ENCODE measurements at places on chromosomes 16 and 17.

DNA sequence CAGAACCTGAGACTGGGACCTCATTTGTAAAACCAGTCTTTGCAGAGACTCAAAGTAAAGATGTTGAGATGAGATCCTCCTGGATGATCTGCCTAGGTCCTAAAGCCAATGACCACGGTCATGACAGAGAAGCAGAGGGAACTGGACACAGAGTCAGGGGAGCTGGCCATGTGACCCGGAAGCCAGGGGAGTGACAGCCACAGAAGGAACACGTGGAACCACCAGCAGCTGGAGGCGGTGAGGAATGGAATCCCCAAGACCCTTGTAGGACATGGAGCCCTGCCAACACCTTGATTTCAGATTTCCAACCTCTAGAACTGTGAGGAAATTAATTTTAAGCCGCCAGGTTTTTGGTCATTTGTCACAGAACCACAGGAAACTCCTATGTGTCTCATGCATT, 37.0 kb downstream of the USP22 start:
- DNase-seq = no peak

GRCh38 chr17:41196068-41196467, 6.4 kb downstream of the KRTAP9-1 start:
- no peak for DNase-seq

DNA sequence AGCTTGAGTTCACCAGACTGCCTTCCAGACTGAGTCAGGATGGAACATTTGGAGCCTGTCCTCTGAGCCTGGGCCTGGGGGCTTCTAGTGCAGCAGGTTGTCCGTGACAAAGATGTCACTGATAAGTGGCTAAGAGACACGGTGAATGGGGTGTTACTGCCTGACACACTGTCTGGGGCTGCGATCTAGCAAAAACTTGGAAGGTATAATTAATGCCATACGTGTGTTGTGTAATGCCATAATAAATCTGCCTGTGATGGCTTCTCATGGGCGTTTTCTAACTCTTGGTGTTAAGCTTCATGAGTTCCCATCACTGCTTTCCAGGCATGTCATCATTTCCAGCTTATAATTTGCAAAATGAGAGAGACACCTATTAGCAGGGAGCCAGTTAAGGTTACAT, 215.4 kb downstream of the UTP18 start:
- no peak for DNase-seq

DNA sequence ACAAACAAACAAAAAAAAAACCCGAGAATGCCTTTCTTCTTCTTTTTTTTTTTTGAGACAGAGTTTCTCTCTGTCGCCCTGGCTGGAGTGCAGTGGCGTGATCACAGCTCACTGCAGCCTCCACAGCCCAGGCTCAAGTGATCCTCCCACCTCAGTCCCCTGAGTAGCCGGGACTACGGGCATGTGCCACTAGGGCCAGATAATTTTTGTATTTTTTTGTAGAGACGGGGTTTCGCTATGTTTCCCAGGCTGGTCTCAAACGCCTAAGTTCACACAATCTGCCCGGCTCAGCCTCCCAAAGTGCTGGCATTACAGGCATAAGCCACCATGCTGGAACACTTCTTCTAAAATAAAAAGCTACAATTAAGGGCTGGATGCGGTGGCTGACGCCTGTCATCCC, 17.0 kb upstream of the WDR45B start:
- no peak for DNase-seq

DNA sequence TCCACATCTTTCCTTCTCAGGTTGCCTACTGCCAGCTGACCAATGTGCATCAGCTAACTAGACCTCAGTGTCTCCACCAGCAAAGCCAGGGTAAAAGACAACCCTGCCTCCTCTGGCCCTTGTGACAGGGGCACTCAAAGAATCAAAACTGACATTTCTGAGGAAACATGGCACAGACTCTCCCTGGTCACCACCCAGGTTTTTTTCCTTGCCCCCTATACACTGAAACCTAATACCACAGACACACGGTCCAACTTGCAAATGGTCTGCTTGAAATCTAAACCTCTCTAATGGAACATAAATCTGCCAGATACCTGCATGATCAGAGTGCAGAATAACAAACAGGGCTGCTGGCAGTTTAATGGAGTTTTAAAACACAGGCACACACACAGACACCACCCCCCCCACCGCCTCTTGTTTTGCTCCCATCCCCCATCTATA, 19.5 kb upstream of the CORO6 start:
- DNase-seq = no peak

- DNase-seq = no peak
These were observed 39.4 kb downstream of the HS3ST3A1 start for GRCh38 chr17:13562271-13562800.

GRCh38 chr17:64940055-64940454, 20.8 kb upstream of the LRRC37A3 start:
- DNase-seq = no peak

DNA sequence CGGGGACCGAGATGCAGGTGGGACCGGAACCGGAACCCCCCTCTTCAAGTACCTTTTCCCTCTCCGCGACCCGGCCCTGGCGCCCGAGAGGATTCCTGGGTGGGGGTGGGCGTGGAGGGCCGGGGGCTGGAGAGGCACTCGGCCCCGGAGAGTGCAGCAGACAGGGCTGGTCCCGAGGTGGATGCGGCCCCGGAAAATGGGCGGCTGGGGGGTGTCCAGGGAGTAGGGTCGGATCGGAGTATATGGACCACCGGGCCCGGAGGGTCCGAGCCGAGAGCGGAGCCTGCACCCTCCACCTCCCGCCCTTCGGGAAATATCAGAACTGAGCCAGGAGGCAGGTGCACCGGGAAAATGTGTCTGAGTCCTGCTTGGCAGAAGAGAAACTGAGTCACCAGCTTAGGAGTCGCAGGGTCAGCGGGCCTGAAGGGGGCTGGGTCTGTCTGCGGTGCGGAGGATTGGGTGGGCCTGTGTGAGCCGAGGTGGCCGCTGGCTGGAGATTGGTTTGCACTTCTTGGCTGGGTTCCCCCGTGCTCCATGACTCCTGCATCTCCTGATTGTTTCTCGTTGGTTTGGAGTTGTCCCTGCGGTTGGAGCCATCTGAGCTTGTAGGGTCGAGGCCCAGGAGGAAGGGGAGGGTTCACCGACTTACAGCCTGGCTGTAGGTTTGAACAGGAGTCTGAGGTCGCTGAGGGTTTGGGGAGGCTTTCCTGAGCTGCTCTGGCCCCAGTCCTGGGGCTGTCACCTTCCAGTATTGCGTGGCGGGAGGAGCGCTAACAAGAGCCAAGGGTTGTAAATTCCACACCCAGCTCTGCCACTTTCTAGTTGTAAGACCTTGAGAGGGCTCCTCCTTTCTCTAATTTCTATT, 518 bp downstream of the SH2B1 start:
- DNase-seq = no peak

DNA sequence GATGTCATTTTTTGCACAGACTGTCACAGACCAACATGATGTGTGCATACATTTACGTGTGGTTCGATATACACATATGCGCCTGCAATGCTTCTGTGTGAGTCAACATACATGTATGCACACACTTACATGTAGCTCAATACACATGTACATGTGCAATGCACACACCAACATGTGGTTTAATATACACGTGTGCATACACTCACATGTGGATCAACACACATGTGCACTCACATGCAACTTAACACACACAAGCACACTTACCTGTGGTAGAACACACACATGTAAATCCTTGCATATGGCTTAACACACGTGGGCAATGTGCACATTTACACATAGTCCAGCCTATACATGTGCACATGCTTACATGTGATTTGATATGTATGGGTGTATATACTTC, 97.5 kb downstream of the CYLD start:
- no peak for DNase-seq

DNA sequence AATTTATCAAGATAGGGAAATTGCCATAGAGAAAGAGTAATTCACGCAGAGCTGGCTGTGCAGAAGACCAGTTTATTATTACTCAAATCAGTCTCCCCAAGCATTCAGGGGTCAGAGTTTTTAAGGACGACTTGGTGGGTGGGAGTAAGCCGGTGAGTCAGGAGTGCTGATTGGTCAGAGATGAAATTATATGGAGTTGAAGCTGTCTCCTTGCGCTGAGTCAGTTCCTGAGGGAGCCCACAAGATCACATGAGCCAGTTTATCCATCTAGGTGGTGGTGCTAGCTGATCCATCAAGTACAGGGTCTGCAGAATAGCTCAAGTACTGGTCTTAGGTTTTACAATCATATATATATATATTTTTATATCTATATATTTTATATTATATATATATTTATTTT, 6.0 kb upstream of the AQP8 start:
- no peak for DNase-seq

DNA sequence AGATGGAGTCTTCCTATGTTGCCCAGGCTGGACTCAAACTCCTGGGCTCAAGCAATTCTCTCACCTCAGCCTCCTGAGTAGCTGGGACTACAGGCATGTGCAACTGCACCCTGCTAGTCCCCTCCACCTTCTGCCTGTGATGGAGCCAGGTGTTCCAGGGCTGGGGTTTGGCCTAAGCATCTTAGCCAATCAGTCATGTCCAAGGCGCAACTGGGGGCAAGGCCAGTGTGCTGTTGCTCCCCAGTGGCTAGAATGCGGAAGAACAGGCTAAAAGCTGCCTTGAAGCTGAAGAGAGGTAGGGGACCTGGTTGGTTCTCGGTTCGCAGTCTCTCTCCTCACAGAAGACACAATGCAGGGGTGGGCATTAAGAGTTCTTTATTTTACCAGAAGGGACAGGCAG, 18.6 kb downstream of the FLOT2 start:
- DNase-seq = no peak

GRCh38 chr16:69116256-69116875, 10.9 kb downstream of the HAS3 start:
- DNase-seq = no peak

DNA sequence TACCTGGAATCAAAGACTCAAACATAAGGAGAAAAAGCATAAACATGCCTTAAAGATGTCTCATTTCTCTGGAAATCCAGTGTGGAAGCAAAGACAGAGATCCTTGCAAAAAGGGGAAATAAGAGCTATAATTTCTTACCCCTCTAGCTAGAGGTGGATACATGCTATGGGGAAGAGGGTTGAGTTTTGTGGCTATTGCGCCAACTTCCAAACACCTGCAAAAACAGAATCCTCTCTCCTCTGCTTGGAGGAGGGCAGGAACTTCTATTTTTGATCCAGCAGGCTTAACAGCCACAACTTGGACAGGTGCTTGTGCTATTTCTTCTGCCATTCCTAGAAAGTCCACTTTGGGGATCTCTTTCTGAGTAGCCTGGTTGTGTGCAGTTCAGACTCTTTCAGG, 21.5 kb upstream of the NUDT7 start:
- DNase-seq = no peak

- DNase-seq = no peak
These were observed 241.0 kb downstream of the XYLT1 start for GRCh38 chr16:17229766-17230165.

GRCh38 chr16:56860226-56861020, 4.6 kb upstream of the SLC12A3 start:
- DNase-seq = no peak

DNA sequence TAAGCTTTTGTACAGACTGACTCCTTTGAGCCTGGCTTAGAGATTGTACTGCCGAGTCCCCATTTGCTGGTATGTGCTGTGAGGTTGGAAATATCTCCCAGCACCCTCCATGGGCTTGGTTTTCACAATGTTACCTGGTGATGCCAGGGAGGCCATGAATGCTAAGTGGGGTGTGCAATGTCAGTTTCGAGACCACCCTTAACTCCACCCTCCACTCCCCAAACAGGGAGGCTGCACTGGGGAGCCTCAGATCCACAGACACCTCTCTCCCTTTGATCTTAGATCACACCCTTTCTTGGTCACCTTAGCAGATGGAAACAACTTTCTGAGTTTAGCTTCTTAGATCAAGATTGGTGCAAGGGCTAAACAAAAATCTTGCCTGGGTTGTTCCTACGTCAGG, 28.6 kb upstream of the PIK3R6 start:
- DNase-seq = no peak

GRCh38 chr16:12757546-12757945, 46.1 kb downstream of the CPPED1 start:
- no peak for DNase-seq

DNA sequence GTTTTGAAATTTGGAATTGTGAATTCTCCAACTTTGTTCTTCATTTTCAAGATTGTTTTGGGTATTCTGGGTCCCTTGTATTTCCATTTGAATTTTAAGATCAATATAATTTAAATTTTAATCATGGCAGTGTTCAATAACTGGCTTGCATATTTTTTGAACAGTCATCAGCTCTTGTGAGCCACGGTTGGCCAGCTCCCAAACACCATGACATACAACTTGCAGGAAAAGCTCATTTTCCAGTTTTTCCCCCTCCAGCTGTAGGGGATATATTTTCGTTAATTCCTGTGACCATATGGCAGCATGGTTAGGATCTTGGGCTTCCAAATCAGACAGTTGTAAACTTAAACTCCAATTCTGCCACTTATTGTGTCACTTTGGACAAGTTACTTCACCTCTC, 690.1 kb downstream of the WWOX start:
- DNase-seq = no peak

GRCh38 chr16:56866955-56867830, 2.2 kb downstream of the SLC12A3 start:
- peak; percentile 33 for DNase-seq

- DNase-seq = no peak
These were observed 28.8 kb downstream of the RNF43 start for GRCh38 chr17:58388302-58389190.

- DNase-seq = no peak
These were observed 178.3 kb downstream of the PMP22 start for GRCh38 chr17:15086776-15087295.

DNA sequence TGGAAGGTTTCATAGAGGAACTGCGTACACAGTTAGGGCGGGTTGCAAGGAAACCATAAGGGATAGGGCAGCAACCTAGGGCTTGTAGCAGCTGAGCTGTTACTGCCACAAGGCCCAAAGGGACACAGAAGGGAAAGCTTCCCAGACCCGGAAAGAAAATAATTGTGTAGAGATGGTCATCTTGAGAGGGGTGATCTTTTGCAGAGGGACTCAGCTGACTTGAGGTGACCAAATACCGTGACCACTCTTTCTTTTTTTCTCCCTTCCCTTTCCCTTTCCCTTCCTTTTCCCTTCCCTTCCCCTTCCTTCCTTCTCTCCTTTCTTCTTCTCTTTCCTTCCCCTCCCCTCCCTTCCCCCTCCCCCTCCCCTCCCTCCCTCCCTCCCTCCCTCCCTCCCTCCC, 8.5 kb upstream of the CREBBP start:
- no peak for DNase-seq

GRCh38 chr16:23597003-23597756, 1.1 kb upstream of the NDUFAB1 start:
- DNase-seq = no peak

GRCh38 chr16:48432136-48432535, 46.9 kb upstream of the SIAH1 start:
- DNase-seq = no peak

DNA sequence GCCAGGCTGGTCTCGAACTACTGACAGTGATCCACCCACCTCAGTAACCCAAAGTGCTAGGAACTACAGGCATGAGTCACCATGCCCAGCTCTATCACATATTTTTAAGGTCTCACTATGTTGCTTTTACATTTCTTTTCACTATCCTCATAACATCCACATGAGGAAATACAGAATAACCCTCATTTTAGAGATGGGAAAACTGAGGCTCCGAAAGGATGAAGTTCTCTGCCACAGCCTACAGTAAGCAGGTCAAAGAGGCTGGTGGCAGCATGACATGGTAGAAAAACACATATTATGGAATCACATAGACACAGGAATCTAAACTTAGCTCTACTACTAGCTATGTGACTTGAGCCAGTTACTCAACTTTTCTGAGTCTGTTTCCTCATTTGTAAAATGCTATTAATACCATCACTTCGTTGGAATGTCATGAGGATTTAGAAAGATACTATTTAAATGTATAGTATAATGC, 32.2 kb downstream of the APPBP2 start:
- no peak for DNase-seq
